ENCODE measurements at places on chromosomes 5 and 9.

DNA sequence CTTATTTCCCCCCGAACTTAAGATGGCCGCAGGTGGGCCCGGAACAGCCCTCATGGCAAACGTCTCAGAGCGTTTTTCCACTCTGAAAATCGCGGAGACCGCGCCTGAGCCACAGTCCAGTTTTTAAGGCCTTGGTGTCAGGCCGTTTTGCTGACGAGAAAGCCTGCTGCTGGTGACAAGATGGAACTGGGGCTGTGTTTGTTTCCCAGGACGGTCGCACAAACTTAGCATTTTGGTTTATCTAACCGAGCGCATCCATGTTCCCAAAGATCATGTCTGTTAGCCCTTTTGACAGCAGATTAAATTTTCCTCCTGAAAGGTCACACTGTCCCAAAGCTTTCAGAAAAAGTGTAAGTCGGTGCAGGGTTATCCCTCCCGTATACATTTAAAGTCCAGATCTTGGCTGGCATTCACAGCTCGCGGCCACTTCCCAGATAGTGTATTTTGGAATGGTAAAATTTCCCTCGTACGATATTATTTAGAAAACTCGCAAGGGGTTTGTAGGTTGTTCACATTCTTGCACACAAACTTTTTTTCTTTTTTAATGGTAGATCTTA is 812 bp downstream of the SREK1 start:
- no peak for DNase-seq

DNA sequence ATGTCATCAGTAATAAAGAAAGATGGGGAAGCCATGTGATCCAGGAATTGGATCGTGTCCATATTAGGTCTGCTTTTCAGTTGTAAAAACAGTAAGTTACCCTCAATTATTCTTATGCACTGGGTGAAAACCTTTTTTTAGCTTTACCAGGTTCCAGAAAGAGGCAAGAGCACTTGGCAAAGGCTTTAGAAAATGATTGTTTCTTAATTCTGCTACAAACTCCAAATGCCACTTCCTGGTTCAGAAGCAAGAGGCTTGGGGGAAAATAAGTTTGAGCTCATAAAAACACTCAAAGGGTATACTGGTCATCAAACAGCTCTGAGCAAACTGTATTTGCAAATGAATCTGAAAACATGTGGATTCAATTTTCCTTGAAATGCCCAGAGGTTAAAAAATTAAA is 615.6 kb downstream of the EBF1 start:
- DNase-seq = no peak

GRCh38 chr5:179606071-179606909 is 17.2 kb downstream of the HNRNPH1 start:
- no peak for DNase-seq

GRCh38 chr5:93062548-93062947 is 518.5 kb downstream of the NR2F1-AS1 start:
- no peak for DNase-seq

- DNase-seq = no peak
These were observed 86.4 kb downstream of the MED10 start for GRCh38 chr5:6291961-6292360.

- DNase-seq = no peak
These were observed 5.7 kb downstream of the PCDHB4 start for GRCh38 chr5:141127305-141127704.

GRCh38 chr5:61329550-61330128 is 2.4 kb upstream of the ZSWIM6 start:
- peak; percentile 26 for DNase-seq

DNA sequence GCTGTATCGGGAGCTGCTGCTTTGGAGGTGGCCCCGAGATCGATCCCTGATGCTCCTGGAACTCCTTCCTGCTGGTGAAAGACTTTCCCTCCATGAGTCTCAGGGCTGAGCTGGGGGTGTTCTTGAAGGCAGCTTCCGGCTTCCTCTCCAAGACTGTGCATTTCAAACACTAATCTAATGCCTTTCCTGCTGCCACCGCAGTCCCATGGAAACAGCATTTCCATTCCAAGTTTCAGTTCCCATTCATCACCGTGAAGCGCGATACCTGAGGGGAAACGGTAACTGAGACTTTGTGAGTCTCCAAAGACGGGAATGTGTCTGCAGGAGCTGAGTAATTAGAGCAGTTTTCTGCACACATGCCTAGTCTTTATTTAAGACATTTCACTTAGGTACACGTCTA is 230.1 kb downstream of the PAX5 start:
- DNase-seq = no peak

DNA sequence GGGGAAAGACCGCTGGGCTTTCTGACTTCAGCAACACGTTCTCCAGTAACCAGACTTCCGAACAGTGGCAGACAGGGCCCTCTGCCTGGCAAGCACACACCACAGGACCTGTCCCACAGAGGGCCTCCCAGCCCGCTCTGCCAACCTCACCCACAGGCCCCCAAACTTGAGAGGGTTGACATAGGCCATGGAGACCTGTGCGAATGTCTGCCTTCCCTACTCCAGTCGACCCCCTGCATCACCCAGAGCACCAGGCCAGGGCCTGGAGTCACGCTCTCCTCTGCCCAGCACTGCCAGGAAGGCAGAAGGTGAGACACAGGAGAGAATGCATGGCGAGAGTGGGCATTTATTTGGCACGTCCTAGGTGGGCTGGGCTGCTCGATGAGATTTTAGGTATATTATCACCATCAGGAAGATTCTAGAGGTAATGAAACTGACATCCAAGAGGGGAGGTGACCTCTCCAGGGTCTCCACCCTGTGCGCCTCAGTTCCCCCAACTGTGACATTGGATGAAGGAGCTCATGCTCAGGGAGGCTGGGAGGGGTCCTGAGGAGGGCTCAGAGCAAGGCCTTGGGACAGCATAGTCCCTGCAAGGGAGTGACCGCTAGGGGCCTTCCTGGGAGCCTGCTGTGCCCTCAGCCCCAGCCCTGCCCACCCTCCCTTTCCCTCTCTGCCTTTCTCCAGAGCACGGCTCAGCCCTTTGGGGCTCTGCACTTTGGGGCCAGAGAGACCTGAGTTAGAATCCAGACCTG is 54.9 kb downstream of the DUSP1 start:
- DNase-seq = no peak

GRCh38 chr5:42490831-42491230 is 67.6 kb downstream of the GHR start:
- DNase-seq = no peak

DNA sequence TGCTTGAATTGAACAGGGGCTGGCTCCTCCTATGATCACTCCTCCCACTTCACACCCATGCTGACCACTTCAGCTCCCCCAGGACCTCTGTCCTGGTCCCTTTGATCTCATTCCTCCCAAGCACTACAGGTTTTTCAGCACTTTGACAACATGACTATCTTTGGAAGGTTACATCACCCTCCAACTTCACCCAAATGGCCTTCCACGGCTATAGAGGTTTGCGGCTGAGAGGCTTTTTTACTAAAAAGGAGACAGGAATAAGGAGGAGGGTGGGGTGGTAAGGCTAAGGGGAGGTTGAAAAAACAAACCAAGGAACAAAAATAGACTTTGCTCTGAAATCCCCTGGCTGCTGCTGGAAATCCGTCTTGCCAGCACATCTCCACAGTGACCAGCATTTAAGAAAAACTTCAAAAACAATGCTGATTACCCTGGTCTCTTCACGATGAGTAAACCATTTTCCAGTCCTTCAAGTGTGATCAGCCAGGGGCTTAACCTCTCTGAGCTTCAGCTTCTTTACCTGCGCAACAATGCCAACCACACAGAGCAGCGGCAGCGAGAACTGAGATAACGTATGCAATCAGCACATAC is 102.7 kb downstream of the DPYSL3 start:
- DNase-seq = no peak

DNA sequence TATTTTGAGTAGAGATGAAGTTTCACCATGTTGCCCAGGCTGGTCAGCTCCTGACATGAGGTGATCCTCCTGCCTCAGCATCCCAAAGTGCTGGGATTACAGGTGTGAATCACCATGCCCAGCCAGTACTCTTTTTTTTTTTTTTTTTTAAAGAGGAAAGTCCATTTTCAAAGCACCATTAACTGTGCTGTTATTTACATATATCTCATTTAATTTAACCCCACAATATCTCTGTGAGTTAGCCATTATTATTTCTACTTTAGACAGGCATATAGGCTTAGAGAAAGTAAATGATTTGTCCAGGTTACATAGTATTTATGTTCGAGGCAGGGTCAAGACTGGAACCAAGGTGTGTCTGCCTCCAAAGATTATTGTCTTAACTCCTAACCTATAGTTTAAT is 50.7 kb downstream of the ATG10 start:
- DNase-seq = no peak

DNA sequence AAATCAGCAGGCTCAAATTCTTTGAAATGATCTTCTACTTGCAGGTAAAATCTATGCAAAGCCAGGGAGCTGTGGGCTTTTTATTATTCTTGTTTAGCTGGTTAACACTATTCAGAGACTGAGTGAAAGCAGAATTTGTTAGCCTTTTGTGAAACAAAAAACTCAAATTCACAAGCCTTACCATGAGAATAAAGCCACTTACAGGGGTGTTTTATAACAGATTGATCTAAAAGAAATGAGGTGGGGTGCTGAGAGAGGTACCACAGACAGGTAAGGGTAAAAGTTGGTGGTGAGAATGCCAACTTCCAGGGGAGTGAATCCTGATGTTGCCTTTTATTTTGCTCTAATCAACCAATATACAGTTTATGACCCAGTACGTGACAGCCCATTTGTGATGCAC is 1585.6 kb downstream of the EFNA5 start:
- DNase-seq = no peak

- no peak for DNase-seq
These were observed 107.9 kb upstream of the ALDH1B1 start for GRCh38 chr9:38284588-38285051.

- no peak for DNase-seq
These were observed 1260.9 kb upstream of the C9orf72 start for GRCh38 chr9:28834156-28834555.

DNA sequence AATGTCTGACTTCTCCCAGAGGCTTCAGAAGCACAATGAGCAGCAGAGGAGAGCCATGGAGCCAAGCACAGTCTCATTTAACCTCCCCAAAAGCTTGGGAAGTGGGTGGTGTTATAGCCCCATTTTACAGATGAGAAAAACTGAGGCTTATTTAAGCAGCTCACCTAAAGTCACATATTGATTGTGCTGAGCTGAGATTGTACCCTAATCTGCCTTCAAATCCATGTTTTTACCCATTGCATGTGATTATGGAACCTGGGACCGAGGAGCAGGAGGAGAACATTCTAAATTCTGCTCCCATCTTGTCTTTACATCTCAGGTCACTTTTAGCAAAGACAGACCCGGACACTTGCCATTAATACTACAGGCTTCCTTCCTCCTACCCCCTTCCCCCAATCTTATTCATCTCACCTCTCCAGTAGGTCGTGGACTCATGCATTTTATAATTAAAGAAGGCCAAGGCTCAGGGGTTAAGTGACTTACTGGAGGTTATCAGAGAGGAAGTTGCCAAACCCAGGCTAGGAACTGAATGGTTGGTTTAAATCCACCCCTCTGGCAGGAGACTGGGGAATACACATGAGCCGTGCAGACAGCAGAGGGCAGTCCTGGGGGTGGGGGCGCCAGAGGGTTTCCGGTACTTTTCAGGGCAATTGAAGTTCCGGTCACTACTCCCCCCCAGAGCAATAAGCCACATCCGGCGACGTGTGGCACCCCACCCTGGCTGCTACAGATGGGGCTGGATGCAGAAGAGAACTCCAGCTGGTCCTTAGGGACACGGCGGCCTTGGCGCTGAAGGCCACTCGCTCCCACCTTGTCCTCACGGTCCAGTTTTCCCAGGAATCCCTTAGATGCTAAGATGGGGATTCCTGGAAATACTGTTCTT is 51.0 kb upstream of the IL17B start:
- DNase-seq = no peak

DNA sequence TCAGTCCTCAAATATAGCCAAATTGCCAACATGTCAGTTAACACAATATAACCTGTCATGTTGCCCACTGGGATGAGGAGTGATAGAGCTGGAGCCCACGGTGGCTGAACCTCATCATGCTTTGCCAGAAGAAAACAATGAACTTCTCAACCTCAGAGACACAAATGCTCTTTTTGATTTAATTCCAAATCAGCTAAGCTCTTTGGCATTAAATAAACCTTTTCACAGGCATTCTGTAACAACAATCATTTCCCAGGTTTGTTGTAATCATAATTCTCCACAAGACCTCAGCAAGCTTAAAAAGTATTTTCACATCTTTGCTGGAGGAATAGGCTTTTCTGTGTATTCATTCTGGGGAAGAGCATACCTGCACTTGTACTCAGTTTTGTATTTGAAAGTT is 830.9 kb downstream of the MAT2B start:
- DNase-seq = no peak

GRCh38 chr5:53331463-53331862 is 149.0 kb upstream of the FST start:
- DNase-seq = no peak

- no peak for DNase-seq
These were observed 33.8 kb upstream of the ALDH1A1 start for GRCh38 chr9:72986522-72987116.

- DNase-seq = peak; percentile 71
These were observed 1.1 kb downstream of the UGCG start for GRCh38 chr9:111897601-111898137.

DNA sequence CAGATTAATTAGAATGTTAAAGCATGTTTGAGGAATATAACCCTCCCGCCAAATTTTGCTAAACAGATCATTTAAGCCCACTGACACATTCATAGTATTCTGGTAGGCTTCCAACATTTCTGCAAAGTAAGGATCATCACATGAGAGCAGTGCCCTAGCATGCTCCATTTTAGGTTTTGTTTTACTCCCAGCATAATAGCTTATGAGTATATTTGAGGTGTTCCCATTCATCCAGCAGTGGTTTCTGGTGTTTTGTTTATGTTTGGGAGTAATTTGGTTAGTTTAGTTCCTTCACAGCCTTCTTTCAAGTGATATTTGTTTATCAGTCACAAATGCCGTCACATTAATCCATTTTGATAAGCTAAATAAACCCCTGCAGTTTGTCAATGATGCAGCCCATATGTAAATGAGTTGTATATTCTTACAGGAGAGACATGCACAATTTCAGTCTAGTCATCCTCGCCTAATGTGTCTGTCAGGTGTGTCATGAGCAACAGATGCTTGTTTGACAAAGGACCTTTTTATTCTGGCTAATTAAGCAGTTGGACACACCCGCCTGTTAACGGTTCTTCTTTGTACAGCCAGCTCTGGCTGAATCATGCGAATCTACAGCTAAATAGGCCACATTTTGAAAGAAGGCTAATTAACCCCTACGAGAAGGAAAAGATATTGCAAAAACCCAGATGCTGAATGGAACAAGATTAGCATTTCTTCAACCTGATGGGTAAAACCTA is 124.4 kb downstream of the RFX3 start:
- DNase-seq = no peak

- DNase-seq = peak; percentile 15
These were observed 134.8 kb downstream of the KCNIP1 start for GRCh38 chr5:170638454-170639220.

- DNase-seq = no peak
These were observed 45.2 kb downstream of the ANKDD1B start for GRCh38 chr5:75656311-75657003.

DNA sequence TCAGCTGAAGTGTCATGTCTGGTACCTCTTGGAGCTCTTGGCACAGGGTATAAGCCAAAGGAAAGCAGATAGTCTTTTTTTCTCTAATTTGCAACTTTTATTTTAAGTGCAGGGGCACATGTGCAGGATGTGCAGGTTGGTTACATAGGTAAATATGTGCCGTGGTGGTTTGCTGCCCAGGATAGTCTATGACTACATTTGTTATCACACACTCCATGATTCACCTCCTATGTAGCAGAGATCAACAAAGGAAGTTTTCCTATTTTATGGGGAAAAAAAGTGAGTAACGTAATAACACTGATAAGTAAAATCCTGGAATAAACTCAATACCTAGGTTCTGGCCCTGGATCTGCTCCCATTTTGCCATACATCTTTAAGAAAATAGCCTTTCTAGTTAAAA is 234.6 kb downstream of the CAAP1 start:
- DNase-seq = no peak
